Hematopoietic multipotent progenitor cell (in vitro differentiated cells): ENCODE measurements at places on chromosomes 16 and 17. TPM values are rescaled to one million over a fixed set of nuclear protein-coding genes. Genes with fewer than 3 reads are reported as not detected.

NPIPB13 gene
- 1.9 TPM for total RNA-seq

CYGB gene
- total RNA-seq: 1.1 TPM

PLEKHG4 gene
- total RNA-seq: 23.4 TPM

SALL1 gene
- not detected for total RNA-seq

FOXL1 gene
- total RNA-seq: under 0.01 TPM

CLN3 gene
- total RNA-seq: 39.0 TPM

RBFOX1 gene
- not detected for total RNA-seq

GRCh38 chr17:4433515-4434031 lies at the start of gene SPNS3:
Gene SPNS3 (plus strand): TSS chr17:4433940. CDS start chr17:4433968, 28 bp downstream.
- DNase-seq: peak; percentile 89

DNA sequence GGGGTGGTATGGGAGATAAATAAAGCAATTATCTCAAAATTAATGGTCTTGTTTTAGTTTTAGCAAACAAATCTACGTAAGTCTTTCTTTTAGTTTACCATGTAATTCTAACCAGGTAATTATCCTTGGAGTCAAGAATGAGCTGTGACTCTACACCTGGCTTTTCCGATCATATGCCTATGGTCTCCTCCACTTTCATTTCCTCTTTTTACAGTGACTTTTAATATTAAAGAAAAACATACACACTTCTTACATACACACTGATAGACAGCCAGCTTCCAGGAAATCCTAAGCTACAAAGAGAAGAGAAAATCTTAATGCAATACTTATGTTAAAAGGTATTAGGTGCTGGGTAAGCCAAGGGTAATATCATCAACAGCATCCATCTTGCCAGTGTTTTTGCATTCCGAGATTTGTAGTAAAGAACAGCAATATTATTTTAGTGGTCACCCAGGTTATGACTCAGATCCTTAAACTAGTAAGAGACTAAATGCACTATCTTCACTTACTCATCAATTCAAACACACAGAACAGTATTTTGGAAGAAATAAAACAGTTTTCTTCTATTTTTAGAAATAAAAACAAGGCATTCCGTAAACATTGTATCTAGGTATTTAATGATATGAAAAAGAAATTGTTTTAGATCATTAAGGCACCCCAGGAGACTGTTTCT lies 4.4 kb upstream of the IRX5 start:
- no peak for DNase-seq

DNA sequence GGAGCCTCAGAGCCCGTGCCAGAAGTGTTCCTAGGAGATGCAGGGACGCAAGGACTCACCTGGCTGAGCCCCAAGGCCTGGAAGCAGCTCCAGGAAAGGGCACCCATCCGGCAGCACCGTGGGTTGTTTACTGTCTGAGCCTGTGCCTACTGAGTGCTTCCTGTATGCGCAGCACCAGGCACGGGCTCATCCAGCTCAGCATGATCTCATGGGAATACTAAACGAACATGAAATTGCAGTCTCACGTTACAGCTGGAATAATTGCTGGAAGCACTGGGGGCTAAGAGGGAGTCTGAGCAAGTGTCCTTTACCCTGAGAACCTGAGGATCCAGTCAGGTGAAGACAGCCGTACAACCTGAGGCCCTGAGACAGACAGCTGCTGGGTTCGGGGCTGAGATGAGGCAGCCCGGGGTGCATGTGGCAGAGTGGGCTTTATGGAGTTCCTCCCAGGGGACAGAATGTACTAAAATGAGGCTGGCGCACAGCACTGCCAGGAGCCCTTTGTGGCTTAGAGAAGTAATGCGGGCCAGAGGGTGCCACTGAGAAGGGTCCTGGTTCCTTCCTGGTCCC lies 5.4 kb downstream of the CTRL start:
- no peak for DNase-seq

DNA sequence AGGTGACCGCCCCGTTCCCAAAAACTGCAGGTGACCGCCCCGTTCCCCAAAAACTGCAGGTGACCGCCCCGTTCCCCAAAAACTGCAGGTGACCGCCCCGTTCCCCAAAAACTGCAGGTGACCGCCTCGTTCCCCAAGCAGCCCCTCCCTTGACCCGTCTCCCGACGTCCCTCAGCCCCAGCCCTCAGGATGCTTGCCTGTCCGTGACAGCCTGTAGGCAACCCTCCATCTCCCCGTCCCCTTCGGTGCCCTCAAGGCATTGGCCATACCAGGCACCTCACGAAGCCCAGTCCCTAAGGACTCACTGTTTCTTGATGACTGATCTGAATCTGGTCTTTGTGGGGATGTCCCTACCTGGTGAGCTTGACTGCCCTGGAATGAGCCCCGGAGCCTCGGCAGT lies 25.1 kb downstream of the SGSM2 start:
- DNase-seq: no peak

GRCh38 chr16:10529895-10530669 lies 50.3 kb downstream of the EMP2 start:
- DNase-seq: no peak

DNA sequence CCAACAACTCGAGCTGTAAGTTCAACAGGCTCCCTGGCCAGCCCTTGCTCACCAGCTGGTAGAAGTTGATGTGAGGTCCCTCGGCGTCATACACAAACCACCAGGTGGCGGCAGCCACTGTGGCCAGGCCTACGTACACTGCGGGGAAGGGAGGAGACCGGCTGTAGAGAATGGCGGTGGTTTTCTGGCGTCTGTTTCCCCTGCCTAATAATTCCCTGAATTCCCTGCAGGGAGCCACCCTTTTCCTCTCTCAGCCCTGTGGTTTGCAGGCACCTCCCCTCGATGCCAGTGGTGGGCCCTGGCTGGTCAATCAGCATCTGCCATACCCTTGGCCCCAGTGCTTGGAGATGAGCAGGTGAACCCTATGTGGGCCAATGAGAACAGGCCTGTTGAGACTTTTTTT lies 18.9 kb upstream of the P2RX1 start:
- DNase-seq: peak; percentile 82

GRCh38 chr17:39695089-39695474 lies 4.8 kb upstream of the ERBB2 start:
- DNase-seq: no peak
